ENCODE measurements at places on chromosomes 11 and 22.

DNA sequence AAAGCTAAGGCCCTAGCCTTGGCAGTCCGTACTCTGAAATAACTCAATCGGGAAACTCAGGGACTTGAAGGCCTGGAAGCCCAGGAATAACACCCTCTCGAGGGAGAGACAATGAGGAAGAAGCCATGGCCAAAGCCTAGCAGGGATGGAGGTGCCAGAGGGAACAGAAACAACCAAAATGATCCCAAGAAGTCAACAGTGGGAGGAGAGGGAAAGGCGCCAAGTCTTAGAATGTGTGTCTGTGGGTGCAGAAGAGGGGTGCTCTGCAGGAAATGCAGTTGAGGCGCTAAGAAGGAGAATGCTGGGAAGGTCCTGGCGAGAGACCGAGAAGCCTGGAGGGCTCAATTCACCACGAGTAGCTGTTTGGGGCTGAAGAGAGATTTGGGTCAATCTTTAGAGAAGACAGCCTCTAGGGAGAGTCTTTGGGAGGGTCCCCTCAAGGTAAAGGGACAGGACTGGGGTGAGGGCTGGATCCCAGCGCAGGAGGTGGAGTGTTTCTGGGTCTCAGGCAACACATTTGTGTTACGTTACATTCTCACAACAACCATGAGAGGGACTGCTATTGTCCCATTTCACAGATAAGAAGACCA is 760 bp upstream of the MAPK8IP1 start:
- DNase-seq, result no peak

- no peak for DNase-seq
These were observed 28.0 kb downstream of the OR8D1 start for GRCh38 chr11:124285610-124286344.

GRCh38 chr11:10044618-10045017 is 249.4 kb downstream of the SBF2 start:
- DNase-seq, result no peak

DNA sequence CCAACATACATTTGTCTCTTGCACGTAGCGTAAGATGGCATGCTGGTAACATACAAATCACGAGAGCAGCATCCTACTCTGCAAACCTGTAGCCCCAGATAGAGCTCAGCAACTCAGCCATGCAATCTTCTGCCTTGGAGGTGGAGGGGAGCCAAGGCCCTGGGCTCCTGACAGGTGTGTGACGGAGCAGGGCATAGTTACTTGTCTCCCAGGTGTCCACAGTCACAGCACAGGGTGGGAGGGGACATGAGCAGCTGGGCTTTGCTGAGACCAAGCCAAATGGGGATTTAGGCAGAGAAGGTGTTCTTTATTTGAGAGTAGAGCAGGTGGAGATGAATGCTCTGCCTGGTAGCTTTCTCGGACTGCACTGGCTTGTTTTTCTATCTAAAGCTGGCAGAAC is 111.7 kb downstream of the TEAD1 start:
- no peak for DNase-seq

DNA sequence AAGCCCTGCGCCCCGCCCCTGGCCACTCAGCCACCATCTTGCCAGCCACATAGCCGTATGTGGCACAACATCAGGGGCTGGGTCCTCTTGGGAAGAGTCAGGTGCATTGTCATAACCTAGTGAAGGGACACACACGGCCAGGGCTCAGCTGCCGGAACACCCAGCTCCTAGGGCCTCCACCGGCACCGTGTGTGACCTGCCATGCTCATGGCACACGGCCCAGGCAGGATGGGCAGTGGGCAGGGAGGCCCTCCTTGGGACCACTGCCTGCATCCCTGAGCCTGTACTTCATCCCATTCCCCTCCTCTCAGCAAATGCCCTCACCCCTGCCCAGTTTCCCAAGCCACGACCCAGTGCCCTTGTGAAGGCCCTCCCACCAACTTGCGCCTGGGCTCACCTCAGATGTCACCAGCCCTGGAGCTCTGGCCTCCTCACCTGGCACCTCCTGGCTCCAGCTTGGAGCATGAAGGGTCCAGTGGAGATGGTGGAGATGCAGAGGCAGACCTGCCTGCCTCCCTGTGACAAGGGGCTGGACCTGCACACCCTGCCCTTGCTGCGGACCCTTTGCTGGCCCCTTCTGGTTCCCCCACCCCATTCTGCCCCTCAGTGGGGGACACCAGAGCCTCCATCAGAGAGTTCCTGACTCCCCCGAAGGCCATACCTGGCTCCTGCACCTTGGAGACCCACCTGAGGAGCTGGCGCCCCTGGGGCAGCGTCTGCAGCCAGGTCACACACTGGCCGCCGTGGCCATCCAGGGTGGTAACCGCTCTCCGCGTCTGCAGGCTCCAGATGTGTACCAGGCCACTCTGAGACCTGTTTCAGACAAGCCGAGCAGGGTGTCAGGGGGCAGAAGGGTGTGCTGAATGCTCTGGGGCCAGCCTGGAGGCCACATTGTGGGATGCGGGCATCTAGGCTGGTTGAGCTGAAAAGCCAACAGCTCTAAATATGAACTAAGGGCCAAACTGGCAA is 34.5 kb downstream of the GNB1L start:
- DNase-seq, result no peak

GRCh38 chr22:29388759-29389090 is 355 bp upstream of the AP1B1 start:
- no peak for DNase-seq

GRCh38 chr22:24455751-24456426 is 28.5 kb downstream of the ADORA2A start:
- DNase-seq, result no peak

DNA sequence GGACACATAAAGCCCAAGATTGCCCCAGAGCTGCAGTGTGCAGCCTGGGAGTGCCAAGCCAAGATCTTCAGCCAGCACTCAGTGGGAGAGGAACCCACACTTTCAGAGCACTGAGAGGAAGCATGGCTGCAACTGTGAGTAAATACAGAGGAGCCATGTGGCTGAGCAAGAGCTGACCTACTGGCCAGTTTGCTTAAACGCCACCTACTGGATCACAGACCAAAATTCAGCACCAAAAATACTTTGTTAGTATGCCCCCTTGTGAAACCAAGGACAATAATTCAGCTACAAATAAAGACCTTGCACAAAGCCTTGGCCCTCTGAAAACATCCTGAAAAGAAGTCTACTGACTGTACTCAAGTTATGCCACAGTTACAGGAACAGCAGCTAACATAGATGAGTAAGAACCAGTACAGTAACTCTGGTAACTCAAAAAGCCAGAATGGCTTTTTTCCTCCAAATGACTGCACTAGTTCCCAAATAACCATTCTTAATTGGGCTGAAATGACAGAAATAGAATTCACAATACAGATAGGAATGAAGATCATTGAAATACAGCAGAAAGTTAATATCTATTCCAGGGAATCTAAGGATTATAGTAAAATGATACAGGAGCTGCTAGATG is 10.1 kb upstream of the OR4A15 start:
- no peak for DNase-seq

DNA sequence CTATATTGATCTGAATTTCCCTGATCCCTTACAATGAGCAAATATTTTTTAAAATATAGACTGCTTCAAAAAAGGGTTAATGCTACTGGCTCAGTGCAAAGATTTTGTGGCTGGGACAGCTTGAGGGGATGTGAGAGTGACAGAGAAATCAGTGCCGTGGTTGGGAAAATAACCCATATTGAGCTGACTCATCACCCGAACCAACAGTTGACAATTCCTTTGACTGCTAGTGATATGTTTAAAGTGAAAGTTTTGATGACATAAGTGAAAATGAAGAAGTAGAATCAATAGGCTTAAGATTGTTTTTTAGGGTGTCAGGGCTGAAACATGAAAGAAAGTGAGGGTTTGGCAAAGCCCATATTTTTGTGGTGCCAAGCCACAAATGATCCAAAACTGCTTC is 257.1 kb upstream of the TENM4 start:
- DNase-seq, result no peak

DNA sequence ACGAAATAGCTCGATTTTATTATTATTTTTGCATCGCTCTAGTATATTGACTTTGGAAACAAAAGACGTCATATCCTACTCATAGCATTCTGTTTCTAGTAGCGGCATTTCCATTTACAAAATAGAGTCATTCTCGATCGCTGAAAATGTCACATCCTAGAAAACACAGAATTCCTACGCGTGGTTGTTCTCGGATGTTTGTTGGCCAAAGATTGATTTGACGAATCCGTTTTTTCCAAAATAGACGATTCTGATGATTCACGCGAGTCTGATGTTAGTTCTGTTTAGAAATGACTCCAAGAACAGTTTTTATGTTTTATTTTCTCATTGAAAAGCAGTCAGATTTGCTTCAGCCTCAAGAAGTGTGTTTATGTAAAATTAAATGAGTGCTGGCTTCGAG is 47.6 kb downstream of the SMIM38 start:
- no peak for DNase-seq

- no peak for DNase-seq
These were observed 2.6 kb downstream of the AP1B1 start for GRCh38 chr22:29385748-29386147.

GRCh38 chr11:72598466-72598865 is 75.8 kb downstream of the PDE2A start:
- DNase-seq, result no peak

GRCh38 chr11:97557399-97557798 is 1167.6 kb downstream of the JRKL start:
- no peak for DNase-seq

DNA sequence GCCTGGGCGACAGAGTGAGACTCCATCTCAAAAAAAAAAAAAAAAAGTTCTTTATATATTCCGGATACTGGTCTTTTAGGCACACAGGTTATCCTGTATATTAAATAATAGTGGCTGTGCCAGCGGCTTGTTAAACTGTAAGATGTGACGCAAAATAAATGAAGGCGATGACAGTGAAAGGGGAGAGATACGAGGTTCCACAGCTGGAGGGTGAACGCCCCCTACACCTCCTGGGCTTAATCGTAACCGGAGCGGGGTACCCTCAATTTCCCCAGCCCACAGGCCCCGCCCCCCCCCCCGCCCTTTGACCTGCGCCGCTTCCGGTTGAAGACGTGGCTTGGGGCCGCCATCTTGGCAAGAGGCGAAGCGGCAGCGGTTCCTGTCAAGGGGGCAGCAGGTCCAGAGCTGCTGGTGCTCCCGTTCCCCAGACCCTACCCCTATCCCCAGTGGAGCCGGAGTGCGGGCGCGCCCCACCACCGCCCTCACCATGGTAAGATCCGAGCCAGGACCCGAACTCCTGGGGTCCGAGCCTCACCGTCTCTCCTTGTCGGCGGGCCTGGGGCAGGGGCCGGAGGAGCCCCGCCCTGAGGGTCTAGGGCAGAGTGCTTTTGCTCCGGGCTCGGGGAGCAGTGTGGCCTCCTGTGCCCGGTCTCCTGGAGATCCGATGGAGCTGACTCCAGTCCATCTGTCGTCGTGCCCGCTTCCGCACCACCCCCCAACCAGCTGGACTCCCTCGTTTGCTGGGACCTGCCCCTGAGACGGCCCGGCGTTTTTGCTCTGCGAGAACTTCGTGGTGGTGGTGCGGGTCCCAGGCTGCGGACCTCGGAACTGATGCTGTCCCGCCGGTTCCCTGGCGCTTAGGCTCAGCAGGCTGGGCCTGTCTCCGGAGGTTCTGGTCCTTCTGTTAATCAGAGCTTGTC is at the start of gene ARCN1:
ARCN1 (plus strand) TSS at position 349 of the 920 bp plus-strand sequence; CDS start at position 488, 139 bp downstream.
- peak; percentile 94 for DNase-seq

DNA sequence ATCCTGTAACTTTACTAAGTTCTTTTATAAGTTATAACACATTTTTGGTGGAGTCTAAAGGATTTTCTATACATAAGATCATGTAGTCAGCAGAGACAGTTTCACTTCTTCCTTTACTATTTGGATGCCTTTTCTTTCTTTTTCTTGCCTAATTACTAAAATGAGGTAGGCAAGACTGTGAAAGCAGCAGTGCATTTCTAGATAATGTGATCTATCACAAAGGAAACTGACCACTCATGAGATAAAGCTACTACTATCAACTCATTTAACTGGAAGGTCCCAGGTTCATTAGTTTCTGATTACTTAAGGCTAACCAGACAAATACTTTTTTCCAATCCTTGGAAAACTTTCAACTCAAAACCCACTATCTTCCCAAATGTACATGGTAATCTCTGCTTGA is 196.2 kb upstream of the E2F8 start:
- DNase-seq, result no peak

- DNase-seq, result no peak
These were observed 1250.5 kb downstream of the BRD1 start for GRCh38 chr22:48577014-48577690.

- DNase-seq, result no peak
These were observed 50.3 kb downstream of the NAT10 start for GRCh38 chr11:34155757-34156062.

DNA sequence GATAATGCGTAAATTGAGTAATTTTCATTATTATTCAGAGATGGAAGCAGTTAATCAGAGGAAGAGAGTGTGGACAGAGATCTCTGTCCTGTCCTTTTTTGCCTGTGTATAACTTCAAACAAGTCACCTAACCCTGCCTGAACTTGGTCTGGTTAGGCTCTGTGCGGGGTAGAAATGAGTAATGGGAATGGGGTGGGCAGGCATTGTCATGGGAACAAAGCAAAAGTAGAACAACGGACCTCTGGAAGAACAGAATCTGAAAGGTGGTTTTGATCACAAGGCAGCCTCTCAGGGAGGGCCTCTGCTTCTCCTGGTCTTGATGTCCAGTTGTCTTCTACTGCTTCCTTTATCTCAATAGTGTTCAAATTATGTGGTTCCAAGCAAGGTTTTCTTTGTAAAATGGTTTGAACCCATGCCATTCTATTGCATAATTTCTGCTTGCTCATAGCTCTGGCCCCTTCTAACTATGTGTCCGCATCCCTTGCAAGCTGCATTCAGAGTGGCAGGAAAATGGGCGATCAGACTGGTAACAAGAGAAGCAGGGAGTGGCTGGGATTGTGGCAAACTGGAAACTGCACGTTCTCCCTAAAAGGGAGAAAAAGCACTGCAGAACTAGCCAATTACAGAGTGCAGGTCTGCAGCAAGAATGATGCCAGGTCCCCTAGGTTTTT is 76.1 kb downstream of the PRR5L start:
- no peak for DNase-seq

DNA sequence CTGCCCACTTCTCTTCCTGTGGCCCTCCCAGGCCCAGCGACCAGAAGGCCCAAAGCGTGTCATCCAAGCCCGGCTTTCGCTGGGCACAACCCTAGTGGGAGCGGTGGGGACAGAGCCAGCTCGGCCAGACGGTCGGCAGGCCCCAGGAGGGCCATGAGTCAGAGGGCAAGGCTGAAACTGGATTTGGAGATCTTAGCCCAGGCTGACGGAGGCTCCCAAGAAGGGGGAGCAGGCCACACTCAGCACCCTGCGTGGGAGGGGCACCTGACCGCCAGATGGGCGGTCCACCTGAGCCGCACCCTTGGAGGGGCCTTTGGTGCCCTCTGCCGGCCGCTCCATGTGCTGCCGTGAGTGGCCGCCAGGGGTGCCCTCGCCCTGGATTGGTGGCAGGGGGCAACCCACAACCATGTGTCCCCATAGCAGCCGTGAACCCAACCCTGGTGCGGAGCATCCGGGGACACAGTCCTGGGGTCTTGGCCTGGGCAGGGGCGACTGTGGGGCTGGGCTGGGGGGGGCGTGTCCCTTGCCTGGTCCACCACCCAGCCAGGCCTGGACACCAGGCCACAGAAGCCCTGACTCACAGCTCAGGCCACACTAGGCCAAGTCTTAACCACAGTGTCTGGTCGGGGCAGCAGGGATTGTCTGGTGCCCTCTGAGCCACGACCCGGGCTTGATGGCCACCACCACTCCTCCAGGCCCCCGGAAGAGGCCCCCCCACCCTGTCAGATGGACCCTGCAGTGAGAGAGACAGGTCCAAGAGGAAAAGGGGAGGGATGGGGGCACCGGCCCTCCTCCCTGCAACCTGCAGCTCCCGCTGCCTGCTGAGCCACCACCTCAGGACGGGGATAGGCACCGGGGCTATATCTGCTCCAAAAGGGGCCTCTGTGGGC is 19.2 kb upstream of the TALDO1 start:
- DNase-seq, result peak; percentile 80

GRCh38 chr11:125496529-125496857 is 428 bp upstream of the FEZ1 start:
- DNase-seq, result peak; percentile 74

All from right kidney (tissue), 9 donors.